ENCODE measurements at places on chromosomes 2 and 18.

- no peak for DNase-seq
These were observed 84.9 kb downstream of the MAPK4 start for GRCh38 chr18:50644807-50645206.

DNA sequence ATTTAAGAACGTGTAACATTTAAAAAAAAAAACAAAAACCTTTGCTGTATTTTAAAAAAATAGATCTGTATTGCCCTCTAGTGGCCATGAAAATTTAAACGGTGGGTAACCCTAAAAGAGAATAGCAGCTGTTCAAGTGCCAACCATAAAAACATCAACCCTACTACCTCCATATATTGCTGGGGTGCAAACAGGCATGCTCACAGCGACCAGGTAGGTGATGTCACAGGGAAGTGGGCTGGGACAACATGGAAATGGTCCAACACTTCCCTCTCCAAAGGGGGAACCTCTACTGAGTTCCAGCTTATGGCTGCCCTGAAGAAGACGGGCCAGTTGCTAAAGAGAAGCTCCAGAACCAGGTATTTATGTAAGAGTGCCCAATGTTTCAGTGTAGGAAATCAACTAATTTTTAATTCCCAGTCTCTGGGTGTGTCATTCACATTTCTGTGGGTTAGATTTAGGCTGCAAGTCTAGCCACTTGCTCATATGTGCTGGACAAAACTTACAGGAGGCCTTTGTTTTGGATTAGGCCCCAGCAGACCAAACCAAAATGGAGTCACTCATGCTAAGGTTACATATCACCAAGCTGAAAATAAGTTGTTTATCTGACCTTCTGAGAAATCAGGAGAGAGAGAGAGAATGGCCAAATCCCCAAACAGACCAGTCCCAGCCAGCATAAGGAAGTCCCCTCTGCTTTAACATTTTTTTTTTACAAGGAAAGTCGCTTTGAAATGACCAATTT lies 54.5 kb downstream of the SKA1 start:
- no peak for DNase-seq

- no peak for DNase-seq
These were observed 33.1 kb upstream of the SIX2 start for GRCh38 chr2:45042401-45042800.

GRCh38 chr2:201808027-201808426 lies 1.7 kb downstream of the CDK15 start:
- DNase-seq = no peak

GRCh38 chr2:125424266-125424785 lies 1231.6 kb upstream of the GYPC start:
- DNase-seq = no peak

GRCh38 chr2:1366546-1367134 lies 46.6 kb upstream of the TPO start:
- no peak for DNase-seq

- DNase-seq = no peak
These were observed 98.7 kb downstream of the TWIST2 start for GRCh38 chr2:238946318-238947242.

- no peak for DNase-seq
These were observed 46.7 kb downstream of the PUM2 start for GRCh38 chr2:20303966-20304365.

DNA sequence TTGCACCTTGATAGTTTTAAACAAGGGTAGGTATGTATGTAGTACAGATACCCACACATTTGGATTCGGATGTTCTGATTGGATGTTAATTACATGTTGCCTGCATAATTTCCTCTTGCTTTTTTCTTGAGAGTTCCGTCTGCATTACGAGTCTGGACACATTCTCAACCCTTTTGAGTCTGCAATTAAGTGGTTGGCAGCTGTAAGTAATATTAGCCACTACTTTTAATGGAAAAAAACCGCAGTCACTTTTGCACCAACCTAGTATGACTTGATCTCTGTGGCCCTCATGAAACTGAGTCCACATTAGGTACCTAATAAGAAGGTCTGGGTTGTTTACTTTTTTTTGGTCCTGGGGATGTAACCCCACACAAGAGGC lies 217.3 kb downstream of the VAPA start:
- no peak for DNase-seq

GRCh38 chr18:7273301-7273921 lies 42.5 kb downstream of the LRRC30 start:
- DNase-seq = no peak

DNA sequence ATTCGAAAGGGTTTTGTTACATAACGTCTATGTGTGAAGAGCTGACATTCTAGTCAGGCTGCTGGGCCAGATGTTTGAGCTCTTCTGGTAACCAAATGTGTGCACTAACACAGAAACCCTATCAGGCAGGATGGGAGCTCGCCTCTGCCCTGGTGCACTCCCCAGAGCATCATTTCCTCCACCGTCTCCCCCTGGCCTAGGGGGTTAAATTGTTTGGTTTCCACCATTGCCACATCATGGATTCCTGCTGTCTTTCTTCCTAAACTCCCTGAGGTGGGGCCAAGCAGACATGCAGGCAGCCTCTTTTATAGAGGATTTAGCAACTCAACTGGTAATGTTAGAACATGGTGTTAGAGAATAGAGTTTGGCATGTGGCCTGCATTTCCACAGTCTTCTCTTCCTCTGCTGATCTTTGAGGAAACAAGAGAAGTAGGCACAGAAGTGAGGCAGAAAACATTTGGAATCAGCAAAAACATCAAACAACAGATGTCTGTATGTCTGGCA lies 87.3 kb downstream of the ANTXR1 start:
- DNase-seq = no peak

DNA sequence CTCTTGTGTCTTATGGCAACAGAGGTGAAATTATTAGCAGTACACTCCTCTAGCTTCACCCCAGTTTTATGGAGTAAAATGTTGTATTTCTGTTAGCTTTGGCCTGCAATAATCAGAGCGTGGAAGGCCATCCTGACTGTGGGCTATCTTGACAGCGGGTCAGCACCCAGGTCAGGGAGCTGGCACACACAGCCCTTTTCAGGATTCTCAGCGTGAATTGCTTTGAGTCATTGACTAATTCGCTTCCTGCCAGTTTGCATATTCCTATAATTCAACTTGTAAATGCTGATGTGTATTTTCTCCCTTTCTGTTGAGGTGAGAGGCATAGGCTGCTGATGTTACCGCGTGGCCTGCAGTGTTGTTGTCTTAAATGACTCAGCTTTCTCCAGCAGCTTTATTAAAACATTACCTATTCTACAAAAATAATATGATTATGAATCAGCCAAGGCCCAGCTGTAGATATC lies 109.6 kb upstream of the EML6 start:
- DNase-seq = no peak

GRCh38 chr2:109125593-109126500 lies 3.2 kb upstream of the SH3RF3 start:
- no peak for DNase-seq

DNA sequence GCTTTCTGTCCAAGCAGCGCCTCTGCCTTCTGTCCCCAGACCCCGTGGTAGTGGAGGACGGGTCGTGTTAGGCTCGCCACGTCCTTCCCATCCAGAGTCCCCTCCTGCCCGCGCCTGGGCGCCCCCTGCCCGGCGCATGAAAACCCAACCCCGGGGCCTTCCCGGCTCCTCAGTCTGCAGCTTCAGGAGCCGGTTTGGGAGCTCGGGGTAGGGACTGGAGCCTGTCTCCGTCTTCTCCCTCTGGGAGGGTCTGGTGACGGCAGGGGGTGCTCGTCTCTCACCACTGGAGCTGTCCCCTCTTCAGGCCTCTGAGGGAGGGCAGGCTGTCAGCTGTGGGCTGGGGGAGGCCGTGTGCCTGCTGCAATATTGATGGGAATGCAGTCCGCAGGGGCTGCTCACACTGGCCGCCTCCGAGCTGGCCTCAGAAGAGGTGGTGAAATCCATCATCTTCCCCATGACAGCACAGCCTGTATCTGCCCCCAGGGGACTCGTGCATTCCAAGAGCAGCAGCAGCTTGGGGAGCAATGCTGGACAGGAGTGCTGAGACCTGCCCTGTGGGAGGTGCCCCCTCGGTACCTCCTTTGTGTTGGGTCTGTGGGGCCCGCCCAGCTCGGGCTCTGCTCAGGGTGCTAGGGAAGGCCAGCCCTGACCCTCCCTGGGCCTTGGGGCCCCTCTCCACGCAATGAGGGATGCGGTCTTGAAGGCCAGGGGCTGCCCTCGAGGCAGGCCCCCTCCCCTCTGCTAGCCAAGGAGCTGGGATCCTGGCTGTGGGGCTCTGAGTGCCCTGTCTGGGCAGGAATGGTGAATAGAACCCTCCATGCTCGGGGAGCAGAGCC lies 17.8 kb upstream of the KLHL30 start:
- DNase-seq = no peak

- DNase-seq = no peak
These were observed 6.8 kb downstream of the BIRC6 start for GRCh38 chr2:32363597-32363996.

DNA sequence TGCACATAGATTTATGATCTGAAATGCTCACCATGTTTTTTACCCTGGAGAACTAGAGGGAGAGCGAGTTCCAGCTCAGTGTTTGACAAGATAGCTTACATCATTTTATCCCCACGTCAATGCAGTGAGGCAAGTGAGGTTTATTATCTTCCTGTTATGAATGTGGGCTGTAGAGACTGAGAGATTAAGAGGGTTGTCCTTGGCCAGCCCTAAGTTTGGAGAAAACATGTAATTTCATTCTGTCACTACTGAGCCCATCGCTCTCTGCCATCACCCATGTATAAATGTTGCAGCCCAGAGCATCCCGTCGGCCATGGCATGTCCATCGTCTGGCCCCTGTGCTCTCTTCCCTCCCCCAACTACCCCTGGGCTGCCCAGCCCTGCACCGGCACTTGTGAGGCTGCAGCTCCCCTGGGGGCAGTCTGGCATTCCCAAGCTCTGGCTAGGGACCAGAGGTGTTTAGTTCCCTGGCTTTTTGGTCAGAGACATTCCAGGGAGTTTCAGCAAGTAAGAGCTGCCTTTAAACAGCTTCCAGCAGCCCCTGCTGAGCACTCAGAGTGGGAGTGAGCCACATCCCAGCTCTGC lies 136.7 kb downstream of the ANTXR1 start:
- no peak for DNase-seq

DNA sequence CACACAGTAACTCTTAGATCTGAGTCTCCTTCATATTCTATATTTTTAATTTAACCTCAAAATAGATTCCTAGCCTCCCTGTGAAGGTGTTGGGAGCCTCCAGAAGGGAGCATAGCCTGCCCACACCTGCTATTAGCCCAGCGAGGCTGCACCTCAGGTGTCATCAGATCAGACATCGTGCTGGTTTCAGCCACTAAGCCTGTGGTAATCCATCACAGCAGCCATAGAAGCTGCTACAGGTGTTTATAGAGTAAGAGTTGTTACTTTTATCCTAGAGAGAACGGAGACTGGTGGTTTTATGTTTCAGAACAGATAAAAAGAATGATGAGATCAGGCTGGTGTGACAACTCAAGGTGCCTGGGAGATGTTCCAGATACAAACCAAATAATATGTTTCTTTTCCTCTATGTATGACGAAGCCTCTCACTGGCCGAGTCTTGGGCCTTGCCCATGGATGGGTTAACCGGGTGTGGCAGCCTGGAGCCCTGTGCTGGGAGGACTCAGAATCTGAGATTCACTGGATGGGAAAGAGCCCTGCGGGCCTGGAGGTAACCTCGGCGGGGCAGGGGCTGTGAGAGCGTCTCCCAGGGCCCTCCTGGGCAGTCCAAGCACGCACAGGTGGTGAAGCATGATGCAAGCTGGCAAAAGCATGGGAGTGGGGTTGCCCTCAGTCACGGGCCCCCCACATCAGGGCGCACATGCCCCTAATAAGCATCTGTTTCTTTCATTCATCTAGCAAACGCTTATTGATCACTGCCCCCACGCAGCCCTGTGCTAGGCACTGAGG lies 73.7 kb downstream of the MRPS9 start:
- DNase-seq = no peak

DNA sequence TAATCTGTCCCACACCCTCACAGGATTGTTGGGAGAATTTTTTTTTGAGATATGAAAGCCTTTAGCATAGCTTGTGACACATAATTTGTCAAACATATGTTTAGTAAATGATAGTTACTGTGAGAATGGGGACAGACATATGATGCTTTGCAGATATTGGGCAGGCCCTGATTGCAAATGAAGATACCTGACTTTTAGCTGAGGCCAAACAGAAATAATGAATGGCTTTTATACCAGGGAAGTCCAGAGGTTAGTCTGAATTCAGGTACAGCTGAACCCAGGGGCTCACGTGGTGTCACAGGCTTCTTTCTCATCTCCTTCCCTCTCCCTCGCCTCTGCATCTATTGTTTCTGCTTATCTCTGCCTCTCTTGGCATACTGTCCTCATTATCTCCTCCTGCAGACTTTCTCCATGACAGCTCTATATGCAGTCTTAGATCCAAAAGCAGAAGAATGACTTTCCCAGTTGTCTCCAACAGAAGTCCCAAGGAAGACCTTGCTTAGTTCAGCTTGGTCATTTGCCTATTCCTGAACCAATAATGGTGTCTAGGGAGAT lies 4.9 kb upstream of the WNT10A start:
- DNase-seq = no peak

DNA sequence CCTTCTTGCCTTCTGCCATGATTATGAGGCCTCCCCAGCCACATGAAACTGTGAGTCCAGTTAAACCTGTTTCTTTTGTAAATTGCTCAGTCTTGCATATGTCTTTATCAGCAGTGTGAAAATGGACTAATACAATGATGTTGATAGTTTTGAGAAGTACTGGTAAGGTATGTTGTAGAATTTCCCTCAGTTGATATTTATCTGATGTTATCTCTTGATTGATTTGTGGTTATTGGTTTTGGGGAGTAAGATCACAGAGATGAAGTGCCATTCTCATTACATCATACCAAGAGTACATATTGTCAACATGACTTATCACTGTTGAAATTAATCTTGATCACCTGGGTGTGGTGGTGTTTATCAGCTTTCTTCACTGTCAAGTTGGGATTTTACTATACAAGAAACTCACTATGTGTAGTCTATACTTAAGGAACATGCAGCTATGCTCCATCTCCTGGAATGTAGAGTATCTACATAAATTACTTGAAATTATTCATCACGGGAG lies 5.1 kb upstream of the SPAG16 start:
- no peak for DNase-seq

DNA sequence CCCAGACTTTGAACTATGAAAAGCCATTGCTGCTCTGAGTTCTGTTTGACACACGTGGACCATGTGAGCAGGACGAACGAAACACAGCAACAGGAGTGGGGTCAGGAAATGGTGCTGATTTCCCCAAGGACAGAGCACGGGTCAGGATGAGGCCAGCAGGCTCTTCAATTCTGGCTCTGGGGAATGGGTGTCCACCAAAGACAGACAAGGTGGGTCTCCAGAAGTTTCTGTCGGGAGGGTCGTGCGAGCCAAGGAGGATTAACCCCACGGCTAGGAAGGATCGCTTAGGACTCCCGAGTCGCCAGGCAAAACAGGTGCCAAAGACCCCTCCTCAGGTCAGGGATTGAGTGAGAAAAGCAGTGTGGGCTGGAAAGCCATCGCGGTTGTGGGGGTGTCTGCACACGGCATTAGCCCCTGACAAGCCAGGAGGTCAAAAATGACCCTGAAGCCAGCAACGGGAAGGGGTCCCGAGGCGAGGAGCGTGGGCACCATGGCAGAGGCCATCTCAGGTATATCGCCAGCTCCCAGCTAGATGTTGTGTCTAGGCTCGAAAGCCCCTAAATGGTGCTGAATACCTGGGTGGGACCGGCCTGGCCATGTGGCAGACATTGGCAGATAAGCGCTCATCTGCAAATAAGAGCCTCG lies 213.9 kb upstream of the SALL3 start:
- DNase-seq = no peak

- no peak for DNase-seq
These were observed 68.6 kb downstream of the CCDC138 start for GRCh38 chr2:108855194-108855593.

- DNase-seq = peak; percentile 88
These were observed 110.0 kb upstream of the FZD7 start for GRCh38 chr2:201923436-201924328.

All from cerebellar nuclear complex (tissue), 1 donor.